Cerebellar nuclear complex (tissue), 1 donor: ENCODE measurements at places on chromosomes 16 and 17.

- no peak for DNase-seq
Observed at GRCh38 chr17:42337442-42337841, 49.1 kb downstream of the STAT5A start.

DNA sequence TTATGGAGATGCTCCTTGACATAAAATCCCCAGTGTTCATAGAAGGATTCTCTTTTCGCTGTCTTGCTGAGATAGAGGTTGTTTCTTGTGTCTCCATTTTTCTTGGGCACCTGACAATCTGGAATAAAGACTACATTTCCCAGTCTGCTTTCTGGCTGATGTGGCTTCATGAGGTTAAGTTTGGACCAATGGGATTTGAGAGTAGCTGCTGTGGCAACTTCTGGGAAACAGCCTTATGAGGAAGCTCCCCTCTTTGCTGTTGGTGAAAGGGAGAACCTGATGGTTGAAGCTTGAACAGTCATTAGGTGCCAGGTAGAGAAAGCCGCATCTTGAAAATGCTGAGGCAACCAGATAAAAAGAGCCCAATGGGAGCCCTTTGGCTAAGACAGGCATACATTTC lies 24.4 kb downstream of the HS3ST4 start:
- DNase-seq, result no peak

GRCh38 chr16:65967376-65967775 lies 399.1 kb upstream of the CDH5 start:
- no peak for DNase-seq

DNA sequence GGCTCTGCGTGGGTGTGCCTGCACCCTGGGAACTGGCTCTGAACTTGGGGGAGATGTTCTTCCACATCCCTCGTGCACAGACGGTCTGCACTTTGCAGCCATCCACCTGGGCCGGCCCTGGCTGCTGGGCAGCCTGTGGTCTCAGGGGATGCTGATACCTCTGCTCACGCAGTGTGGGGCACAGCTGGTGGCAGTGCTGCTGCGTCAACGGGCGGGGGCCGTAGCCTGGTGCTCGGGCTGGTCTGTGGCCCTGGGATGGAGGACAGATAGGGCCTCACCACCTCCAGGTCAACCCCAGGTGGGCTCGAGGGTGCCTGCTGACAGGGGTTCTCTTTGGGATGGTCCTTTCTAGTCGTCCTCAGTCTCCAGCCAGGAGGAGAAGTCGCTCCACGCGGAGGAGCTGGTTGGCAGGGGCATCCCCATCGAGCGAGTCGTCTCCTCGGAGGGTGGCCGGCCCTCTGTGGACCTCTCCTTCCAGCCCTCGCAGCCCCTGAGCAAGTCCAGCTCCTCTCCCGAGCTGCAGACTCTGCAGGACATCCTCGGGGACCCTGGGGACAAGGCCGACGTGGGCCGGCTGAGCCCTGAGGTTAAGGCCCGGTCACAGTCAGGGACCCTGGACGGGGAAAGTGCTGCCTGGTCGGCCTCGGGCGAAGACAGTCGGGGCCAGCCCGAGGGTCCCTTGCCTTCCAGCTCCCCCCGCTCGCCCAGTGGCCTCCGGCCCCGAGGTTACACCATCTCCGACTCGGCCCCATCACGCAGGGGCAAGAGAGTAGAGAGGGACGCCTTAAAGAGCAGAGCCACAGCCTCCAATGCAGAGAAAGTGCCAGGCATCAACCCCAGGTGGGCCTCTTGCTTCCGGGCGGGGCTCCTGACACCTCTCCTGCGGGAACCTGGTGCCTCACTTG lies 36.3 kb downstream of the TSC2 start:
- no peak for DNase-seq

- no peak for DNase-seq
Observed at GRCh38 chr17:61831099-61831498, 32.2 kb downstream of the BRIP1 start.

GRCh38 chr16:55341681-55342080 lies 17.7 kb downstream of the IRX6 start:
- DNase-seq, result no peak

- DNase-seq, result no peak
Observed at GRCh38 chr17:66638707-66639479, 196.0 kb upstream of the CACNG5 start.

- DNase-seq, result no peak
Observed at GRCh38 chr17:34999456-34999855, 19.1 kb downstream of the LIG3 start.

DNA sequence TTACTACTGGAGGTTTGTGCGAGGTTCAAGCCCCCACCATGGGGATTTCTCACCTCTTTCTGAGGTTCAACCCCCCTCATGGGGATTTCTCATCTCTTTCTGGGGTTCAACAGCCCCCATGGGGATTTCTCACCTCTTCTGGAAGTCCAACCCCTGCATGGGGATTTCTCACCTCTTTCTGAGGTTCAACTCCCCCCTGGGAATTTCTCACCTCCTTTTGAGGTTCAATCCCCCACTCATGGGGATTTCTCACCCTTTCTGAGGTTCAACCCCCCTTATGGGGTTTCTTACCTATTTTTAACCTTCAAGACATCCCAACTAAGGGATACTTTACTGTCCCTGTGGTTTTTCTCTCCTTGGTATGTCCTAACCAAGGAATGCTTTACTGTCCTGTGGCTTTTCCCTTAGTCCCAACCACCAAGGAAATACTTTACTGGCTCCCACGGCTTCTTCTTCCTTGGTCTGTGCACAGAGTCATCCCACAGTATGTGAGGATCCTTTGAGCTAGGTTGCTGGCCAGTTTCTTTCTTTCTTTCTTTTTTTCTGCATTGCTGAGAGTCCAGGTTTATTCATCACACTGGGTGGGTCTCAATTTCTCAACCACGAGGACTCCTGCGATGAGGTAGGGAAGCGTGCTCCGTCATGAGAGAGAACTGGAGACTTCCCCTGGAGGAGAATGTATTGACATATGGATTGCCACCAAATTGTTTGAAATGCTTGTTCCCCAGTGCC lies 2140.2 kb downstream of the TP53TG3F start:
- no peak for DNase-seq

GRCh38 chr16:307691-308312 lies 24.8 kb downstream of the PDIA2 start:
- no peak for DNase-seq

GRCh38 chr16:27671410-27671809 lies 121.5 kb downstream of the KATNIP start:
- no peak for DNase-seq

DNA sequence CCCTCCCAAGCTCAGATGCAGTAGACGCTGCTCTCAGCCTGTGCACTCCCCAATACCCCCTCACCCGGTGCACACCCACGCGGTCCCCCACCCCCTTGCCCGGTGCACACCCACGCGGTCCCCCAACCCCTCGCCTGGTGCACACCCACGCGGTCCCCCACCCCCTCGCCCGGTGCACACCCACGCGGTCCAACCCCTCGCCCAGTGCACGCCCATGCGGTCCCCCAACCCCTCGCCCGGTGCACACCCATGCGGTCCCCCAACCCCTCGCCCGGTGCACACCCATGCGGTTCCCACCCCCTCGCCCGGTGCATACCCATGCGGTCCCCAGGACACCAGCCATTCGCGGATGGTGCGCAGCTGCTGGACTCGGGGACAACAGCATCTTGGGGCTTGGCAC lies 19.9 kb upstream of the CYTH1 start:
- DNase-seq, result no peak

GRCh38 chr16:72983728-72984350 lies 64.1 kb downstream of the ZFHX3 start:
- no peak for DNase-seq

DNA sequence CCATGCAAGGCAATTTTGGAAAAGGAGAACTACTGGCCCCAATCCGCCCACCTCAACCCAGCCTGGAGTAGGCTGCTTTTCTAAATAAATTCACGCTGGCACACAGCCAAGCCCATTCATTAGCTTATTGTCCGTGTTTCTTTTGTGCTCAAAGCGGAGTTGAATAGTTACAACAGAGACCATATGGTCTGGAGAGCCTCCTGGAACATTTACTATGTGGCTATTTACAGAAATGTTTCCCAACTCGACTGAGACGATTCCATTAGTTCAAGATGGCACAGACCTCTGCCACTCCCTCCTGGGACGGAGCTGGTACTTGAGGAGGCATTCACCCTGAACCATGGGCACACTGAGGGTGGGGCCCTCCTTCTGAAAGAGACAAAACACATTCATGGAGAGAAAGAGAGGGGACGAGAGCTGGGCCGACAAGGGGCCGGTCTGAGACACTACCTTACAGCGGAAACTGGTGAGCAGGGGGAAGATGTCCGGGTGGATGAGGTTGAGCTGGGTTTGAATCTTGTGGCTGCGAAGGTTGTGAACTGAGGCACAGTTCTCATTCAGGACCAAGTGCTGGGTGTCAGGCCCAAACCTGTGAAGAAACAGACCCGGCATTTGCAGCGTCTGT lies 15.7 kb downstream of the ELAC2 start:
- DNase-seq, result no peak

GRCh38 chr17:21297597-21297996 lies 13.1 kb downstream of the MAP2K3 start:
- no peak for DNase-seq

DNA sequence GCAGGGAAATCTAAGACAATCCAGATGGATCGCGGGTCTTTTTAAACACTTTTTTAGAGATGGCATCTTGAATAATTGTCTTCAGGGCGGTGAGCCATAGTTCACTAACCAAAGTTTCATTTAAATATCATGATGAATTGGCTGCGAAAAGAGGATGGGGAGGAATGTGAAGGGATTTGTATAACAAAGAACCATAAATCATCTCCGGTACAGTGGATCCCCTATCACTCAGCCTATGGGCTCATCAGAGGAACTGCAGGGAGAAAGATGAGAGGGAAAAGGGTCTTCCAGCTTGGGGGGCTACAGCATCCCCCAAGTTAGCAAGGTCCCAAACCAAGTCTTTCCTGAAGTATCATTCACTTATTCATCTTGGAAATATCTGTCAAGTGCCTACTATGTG lies 16.7 kb upstream of the DDX52 start:
- no peak for DNase-seq

GRCh38 chr16:77812856-77813500 lies 24.6 kb downstream of the VAT1L start:
- DNase-seq, result no peak

GRCh38 chr16:1260101-1260680 lies 4.3 kb downstream of the TPSD1 start:
- DNase-seq, result no peak

DNA sequence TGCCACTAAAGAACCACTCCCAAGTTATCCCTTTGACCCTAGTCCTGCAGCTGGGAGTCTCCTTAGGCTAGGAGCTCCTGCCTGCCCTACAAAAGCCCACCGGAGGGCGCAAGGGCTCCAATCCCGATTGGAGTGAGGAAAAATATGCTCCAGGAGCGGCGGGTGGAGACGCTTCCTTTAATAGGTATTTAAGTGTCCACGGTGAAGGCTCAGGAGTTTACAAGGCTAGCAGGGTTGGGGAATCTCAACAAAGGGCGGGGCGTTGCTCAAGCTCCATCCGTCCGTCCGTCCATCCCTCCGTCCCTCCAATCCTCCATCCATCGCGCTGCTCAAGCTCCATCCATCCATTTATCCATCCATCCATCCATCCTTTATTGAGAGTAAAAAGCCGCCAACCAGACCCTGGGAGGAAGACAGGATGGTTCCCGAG lies 556 bp upstream of the SPNS1 start:
- no peak for DNase-seq

- no peak for DNase-seq
Observed at GRCh38 chr16:14302031-14302398, 230.9 kb downstream of the MRTFB start.

DNA sequence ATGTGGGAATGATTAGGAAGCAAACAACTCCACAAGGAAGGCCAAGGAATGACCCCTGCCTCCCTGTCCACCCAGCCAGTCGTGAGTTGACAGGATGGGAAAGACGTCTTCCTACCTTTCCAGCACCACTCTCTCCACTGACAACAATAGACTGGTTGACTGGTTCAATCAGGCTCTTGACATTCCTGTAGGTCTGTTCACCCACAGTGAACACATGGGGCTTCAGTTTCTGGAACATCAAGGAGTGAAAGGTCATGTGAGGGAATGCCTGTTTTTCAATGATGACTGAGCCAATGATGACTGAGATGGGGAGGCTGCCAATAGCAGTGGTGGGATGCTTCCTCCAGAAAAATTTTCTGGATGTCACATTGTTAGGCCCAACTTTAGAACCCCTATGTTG lies 9.6 kb downstream of the MYO19 start:
- DNase-seq, result no peak

- DNase-seq, result no peak
Observed at GRCh38 chr17:77684803-77685798, 273.4 kb upstream of the TNRC6C start.

- DNase-seq, result no peak
Observed at GRCh38 chr17:73301369-73301768, 10.4 kb downstream of the CDC42EP4 start.

DNA sequence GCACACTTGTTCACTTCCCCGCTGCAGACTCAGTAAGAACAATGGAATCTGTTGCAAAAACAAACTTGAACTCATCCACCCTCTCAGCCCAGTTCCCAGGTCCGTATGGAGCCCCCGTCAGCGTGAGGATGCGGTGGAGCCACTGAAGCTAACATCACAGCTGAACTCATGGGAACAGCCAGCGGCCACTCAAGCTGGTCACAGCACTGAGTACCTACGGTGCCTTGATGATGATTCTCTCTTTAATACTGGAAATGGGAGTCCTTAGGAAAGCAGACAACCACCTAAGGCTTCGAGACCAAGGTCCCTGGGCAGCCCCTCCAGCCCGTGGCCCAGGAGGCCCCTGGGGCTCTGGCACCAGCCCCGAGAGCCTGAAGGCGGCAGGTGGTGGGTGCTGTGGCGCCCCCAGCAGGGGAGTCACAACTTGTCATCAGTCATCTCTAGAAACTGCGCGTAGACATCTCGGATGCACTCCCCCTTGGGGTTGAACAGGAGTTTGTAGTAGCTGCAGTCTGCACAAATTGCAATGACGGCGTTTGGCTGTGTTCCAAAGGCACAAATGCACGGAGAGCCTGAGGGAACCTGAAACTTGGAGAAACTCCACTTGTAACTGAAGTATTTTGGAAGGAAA lies 31.0 kb upstream of the RHOT1 start:
- DNase-seq, result no peak

DNA sequence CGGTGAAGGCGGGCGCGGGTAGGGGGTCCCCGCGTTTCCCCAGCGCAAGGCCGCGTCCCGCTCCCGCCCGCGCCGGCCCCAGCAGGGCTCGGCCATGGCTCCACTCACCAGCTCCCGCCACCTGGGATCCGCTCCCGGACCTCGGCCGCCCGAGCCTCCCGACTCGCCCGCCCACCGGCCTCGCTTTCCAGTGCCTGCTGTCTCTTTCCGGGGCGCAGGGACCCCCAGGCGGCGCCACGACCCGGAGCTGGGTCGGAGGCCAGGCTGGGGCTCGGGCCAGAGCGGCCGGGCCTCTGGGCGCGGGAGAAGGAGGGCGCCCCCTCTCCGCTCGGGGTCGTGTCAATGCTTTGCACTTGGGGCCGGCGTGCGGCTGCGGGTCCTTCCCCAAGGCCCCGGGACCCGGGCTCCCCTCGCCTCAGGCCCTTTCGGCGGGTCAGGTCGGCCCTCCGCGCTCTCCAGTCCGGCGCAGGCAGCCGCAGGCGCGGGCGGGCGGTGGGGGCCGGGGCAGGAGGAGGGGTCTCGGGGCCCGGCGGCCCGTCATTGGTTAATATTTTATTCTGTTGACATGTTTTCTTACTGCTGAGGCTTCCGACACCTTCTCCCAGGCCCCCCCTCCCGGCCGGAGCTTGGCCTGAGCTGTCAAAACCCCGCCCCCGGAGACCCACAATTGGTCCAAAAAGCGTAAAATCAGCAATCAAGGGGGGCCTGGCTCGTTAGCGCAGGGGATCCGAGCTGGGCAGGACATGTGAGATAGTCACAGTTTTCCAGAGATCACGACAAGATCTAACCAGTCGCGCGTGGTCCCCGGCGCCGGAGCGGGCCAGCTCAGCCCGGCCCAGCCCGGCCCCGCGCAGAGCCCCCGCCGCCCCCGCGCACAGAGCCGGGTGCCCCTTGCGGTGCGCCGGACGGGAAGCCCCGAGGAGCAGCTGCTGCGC lies at the start of gene TBX2:
Gene TBX2, plus strand, starts transcription at position 713 of the 935 bp plus-strand sequence. CDS start 334 bp downstream, outside the sequence.
- no peak for DNase-seq
